ENCODE measurements at places on chromosomes 1 and 21.

DNA sequence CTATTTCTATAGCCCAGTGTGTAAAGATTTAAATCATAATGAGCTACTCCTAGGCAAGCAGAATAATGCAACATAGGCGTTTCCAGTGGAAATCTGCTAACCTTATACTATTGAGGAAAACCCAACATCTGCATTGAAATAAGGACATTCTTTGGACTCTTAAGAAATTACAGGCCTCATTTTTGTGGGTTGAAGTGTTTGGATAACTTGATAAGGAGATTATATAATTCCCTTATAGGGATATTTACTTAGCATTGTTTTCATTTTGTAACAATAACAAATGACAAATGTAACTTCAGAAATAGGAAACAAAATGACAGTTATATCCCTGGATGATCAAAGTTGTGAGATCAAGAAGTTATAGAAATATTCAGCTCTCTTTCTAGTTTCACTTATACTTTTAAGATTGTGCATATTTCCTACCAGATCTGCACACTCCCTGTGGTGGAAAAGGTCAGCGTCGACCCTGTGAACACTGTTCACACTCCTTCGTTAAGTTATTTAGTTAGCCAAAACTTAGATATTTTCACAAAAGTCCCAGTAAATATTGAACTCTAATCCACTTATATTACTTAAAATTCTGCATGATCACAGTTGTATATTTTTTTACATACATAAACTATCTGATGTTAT is 284.4 kb upstream of the C1orf105 start:
- no peak for DNase-seq

GRCh38 chr1:177281901-177282300 is 111.1 kb downstream of the BRINP2 start:
- no peak for DNase-seq

DNA sequence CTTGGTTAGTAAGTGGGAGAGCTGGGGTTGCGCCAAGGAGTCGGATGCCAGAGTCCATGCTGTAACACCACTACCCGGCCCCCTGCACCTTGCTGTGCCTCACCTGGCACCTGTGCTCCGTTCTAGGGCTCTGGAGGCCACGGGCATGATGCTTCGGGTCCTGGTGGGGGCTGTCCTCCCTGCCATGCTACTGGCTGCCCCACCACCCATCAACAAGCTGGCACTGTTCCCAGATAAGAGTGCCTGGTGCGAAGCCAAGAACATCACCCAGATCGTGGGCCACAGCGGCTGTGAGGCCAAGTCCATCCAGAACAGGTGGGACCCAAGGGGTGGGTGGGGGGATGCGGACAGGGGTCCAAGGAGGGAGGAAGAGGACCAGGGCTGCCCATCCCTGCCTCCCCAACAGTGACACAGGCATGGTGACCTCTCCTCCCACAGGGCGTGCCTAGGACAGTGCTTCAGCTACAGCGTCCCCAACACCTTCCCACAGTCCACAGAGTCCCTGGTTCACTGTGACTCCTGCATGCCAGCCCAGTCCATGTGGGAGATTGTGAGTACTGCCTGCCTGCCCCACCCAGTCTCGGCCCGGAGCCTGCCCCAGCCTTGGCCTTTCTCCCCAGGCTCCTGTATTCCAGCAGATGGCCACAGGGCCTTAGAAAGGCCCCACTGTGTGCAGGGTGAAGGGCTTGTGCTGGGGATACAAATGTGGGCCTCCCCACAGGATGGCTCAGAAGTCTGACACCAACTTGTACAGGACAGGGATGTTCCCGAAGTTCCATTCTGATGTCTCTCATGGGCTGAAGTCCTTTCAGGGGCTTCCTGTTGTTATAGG is 9.6 kb upstream of the HTR6 start:
- no peak for DNase-seq

GRCh38 chr1:44170281-44170823 is 28.9 kb upstream of the KLF18 start:
- no peak for DNase-seq

GRCh38 chr1:201419746-201420607 is 1.6 kb downstream of the TNNI1 start:
- no peak for DNase-seq

- no peak for DNase-seq
Observed at GRCh38 chr1:180267761-180268555, 37.9 kb downstream of the LHX4 start.

DNA sequence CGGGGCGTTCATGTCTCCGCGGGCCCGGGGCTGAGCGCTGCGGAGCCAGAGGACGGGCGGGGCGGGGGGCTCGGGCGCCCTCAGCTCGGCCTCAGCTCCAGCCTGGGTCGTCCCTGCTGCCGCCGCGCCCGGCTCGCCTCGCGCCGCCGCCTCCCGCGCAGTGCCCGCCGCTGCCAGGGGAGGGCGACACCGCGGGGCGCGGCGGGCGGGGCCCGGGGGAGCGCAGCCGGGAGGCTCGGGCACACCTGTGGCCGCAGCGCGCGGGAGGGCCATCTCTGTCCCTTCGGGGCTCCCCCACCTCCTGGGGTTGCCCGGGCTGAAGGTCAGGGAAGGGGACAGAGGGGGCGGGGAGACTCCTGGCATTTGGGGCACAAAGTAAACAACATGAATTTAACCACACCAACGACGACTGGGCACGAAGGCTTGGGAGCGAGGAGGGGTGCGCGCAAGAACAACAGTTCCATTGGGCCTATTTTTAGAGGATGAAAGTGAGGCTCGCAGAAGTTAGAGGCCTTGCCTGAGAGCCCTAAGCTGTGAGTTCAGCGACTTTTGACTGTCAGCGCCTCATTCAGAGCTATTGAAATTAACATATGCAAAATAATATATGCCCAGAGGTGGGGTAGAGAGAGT is at the start of gene FAM131C:
TSS of gene FAM131C (minus strand) at position 162 of the 630 bp plus-strand sequence. CDS start 209 bp downstream, outside the sequence.
- DNase-seq = peak; percentile 37

GRCh38 chr1:231163830-231164427 is 2.1 kb downstream of the TRIM67 start:
- DNase-seq = no peak

GRCh38 chr1:244836584-244836983 is 1.1 kb downstream of the COX20 start:
- no peak for DNase-seq

- no peak for DNase-seq
Observed at GRCh38 chr1:167056529-167057231, 33.5 kb downstream of the GPA33 start.

GRCh38 chr1:183918589-183918988 is 113.7 kb downstream of the RGL1 start:
- no peak for DNase-seq

DNA sequence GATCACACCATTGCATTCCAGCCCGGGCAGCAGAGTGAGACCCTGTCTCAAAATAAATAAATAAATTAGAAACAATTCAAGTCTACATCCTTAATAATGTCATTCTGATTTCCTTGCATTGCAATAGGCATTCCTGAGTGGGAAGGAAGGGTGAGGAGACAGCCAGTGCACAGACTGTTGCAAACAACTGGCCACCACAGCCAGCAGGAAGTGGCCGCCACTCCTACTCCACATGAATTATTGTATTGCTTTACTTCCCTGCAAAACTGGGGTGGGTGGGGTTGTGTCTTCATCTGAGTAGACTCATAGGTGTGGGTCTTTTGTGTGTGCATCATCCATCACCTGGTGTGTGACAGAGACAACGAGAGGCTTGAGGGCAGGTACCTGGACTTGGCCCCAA is 60.1 kb downstream of the OPTC start:
- no peak for DNase-seq

DNA sequence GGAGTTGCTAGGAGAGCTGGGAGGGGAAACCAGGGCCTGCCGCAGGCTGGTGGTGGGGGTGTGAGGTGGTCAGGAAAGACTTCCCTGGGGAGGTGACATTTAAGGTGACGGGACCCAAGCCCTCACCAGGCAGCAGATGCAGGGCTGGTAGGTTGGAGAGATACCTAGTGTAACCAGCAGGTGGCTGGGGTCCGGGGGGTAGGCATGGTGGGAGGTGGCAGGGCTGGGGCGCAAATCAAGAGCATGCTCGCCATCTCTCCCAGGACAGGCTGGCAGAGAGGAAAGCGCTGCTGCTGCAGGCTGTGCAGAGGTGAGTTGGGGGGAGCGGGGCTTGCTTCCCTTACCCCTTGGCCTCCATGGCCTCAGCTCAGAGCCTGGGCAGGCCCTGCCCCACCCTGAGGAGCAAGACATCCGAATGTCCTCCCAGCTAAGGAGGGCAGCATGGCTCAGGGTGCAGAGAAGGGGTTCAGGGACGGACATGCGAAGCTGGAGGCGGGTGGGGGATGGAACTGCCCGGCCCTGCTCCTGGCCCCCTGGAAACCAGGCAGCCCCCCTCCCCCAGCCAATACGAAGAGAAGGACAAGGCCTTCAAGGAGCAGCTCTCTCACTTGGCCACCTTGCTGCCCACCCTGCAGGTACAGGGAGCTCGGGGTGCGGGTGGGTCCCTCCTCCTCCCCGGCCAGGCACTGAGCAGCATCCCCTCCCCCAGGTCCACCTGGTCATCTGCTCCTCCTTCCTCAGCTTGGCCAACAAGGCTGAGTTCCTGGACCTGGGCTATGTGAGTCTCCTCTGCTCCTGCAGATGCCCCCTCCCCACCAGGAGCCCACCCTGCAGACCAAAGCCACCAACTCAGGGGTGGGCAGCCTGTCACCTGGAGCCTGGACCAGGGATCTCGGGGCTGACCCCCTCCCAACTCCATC is 4.0 kb downstream of the RNF207 start:
- no peak for DNase-seq

- no peak for DNase-seq
Observed at GRCh38 chr1:7845761-7846160, 7.1 kb downstream of the UTS2 start.

DNA sequence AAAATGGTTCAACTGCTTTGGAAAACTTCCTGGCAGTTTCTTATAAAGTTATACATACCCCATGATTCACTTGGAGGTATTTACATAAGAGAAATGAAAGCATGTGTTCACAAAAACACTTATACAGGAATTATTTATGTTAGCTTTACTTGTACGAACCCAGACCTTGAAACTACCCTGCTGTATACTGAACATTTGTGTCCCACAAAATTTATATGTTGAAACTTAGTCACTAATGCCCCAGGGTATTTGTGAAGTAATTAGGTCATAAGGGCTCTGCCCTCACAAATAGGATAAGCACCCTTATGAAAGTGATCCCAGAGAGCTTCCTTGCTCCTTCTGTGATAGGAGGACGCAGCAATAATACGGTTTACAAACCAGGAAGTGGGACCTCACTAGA is 42.7 kb upstream of the B3GALT2 start:
- no peak for DNase-seq

DNA sequence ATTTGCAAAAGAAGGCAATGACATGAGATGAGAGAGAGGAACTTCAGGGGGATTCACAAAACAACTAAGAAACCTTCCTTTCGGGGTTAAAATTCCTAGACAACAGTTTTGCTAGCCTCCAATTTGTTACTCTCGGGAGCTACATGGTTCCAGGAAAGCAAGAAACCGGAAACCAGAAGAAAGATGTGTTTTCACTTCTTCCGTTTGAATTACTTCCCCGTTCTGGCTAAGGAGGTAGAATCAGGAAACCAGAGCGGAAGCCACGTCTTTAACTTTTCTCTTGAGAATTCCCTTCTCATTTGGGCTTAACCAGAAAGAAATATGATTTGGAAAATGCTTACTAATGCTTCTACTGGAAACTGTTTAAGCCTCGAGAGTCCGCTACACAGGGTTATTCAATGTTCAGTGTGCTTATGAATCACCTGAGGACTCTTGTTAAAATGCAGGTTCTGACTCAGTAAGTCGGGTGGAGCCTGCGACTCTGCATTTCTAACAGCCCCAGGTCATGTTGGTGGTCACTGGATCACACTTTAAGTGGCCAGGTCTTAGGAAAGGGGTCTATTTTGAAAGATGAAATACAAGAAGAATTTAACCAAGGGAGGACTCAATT is 43.5 kb upstream of the MCOLN3 start:
- no peak for DNase-seq

- no peak for DNase-seq
Observed at GRCh38 chr1:8200317-8201115, 117.4 kb upstream of the SLC45A1 start.

DNA sequence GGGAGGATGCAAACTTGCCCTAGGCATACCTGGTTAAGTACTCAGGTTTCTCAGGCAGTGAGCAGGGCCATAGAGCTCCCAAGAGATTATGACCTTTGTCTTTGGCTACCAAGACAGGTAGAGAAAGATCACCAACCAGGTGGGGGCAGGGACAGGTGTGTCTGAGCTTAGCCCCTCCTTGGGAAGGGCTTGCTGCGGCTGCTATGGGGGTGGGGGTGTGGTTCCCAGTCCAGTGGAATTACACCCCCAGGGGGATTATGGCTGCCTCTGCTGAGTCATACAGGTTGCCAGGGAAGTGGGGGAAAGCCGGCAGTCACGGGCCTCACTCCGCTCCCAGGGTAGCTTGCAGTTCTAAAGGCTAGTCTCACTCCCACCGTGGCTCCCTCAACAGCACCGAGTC is 65.2 kb upstream of the FAM163A start:
- no peak for DNase-seq

GRCh38 chr1:111214884-111215283 is 12.6 kb upstream of the CHI3L2 start:
- peak; percentile 59 for DNase-seq

DNA sequence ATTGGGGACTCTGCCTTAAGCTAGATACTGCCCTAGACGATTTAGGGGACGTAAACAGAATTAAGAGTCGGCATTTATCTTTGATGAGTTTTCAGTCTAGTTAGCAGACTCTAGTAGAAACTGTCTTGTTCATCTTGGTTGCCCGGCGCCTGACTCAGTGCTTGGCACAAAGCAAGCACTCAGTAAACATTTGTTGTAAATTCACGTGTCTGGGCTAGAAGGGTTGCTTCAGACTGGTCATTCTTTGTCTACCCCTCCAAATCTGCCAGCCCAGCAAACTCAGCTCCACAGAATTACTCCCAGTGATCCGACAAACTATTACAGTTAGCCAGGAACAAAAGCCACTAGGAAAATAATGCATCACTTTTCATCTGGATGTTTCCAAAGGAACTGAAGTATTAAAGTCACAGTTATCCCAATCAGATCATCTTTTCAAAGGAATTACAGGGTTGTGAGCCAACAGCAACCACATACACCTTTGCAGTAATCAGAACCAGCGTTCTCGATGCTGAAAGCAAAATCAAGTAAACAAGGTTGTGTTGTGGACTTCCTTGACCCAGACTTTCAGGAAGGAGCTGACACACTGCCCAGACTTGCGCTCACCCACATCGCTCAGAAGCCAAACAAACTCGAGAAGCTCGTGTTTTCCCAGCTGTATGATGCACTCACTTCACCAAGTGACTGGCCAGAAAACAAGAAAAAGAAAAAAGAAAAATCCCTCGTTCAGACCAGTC is 66.5 kb upstream of the GADD45A start:
- DNase-seq = no peak

DNA sequence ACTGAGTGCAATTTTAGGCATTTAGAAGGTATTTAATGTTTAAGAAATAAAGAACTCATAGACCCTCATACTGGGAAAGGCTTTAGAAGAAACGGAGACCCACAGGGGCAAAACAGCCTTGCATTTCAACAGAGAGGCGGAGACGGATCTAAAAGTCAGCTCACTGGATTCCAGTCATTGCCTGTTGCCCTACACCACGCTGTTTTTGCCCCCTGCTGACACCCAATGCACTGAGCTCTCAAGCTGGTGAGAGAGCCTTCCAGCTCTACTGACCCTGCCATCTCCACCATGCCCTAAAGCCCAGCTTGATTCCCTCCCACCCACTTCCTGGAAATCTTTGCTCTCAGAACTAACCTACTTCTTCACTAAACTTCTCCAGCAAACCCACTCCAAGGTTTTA is 7.2 kb upstream of the TRAF3IP3 start:
- DNase-seq = no peak

All from T-helper 2 cell treated with Interferon-gamma antibody and Interleukin-4, amounts not matched to agents 5 μg/mL and 100 μg/mL, for 36 hours (primary cell).